ENCODE measurements at places on chromosomes 12 and 14.

DNA sequence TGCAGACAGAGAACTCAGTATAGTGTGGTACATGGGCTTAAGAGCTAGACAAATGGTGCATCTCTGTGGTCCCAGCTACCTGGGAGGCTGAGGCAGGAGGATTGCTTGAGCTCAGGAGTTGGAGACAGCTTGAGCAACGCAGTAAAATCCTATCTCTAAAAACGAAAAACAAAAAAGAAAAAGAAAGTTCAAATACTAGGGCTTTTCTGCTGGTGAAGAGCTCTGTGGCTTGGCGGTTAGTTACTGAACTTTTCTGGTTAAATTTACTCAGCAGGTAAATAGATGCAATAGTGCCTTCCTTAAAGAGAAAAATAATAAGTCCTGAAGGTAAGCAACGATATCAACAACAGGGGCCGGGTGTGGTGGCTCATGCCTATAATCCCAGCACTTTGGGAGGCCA is 31.4 kb upstream of the RAP1B start:
- DNase-seq: no peak

GRCh38 chr12:130728158-130729058 is 12.3 kb upstream of the RIMBP2 start:
- no peak for DNase-seq

GRCh38 chr12:110344657-110345056 is 58.9 kb downstream of the ANAPC7 start:
- no peak for DNase-seq

DNA sequence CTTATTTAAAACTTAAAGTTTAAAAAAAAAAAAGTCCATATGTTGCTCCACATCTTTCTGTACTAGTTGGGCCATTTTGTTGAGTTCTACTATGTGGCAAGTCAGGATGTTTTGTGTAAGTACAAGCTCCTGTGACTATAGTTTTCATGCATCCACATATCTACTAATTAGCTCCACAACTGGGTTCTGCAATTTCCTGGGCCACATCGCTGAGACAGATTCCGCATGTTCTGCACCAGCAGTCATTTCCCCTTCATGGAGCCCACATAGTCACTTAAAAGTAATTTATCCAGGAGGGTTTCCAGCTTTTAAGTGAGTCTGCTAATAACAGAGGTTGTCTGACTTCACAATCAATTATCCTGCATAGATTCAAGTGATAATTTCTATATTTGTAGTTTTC is 461.4 kb downstream of the ZFP36L1 start:
- DNase-seq: no peak

- DNase-seq: peak; percentile 24
Observed at GRCh38 chr12:98998697-98999299, 353.7 kb downstream of the APAF1 start.

GRCh38 chr14:80172375-80173051 is 38.8 kb downstream of the DIO2 start:
- DNase-seq: no peak

- DNase-seq: no peak
Observed at GRCh38 chr12:51904951-51905470, 2.3 kb upstream of the ACVRL1 start.

GRCh38 chr14:94303111-94303510 is 10.0 kb upstream of the SERPINA10 start:
- DNase-seq: no peak

DNA sequence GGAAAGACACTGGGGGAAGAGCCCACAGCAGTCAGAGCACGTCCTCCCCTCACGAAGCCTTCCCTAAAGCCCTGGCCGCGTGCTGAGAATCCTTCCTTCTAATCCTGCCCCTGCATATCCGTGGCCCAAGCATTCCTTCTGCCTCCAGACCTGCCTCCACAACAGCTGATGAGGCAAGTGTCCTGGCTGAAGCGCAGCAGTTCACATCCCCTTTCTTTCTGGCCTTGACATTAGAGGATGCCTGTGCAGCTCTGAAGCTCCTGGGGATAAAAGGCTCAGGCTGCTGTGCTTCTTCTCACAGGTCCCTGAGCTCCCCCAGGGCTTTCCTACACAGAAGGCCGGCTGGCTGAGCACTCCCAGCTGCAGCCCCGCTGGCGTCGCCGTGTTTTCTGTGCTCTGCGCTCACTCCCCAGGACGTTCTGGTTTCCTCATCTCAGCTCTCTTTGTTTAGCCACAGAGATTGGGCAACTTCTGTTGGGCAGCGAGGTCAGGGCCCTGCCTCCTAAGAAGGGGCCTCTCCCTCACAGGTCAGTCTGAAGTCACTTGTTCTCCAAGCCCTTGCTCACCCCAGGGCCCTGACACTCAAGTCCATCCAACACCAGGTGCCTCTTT is 45.8 kb downstream of the NINJ2 start:
- DNase-seq: peak; percentile 95

DNA sequence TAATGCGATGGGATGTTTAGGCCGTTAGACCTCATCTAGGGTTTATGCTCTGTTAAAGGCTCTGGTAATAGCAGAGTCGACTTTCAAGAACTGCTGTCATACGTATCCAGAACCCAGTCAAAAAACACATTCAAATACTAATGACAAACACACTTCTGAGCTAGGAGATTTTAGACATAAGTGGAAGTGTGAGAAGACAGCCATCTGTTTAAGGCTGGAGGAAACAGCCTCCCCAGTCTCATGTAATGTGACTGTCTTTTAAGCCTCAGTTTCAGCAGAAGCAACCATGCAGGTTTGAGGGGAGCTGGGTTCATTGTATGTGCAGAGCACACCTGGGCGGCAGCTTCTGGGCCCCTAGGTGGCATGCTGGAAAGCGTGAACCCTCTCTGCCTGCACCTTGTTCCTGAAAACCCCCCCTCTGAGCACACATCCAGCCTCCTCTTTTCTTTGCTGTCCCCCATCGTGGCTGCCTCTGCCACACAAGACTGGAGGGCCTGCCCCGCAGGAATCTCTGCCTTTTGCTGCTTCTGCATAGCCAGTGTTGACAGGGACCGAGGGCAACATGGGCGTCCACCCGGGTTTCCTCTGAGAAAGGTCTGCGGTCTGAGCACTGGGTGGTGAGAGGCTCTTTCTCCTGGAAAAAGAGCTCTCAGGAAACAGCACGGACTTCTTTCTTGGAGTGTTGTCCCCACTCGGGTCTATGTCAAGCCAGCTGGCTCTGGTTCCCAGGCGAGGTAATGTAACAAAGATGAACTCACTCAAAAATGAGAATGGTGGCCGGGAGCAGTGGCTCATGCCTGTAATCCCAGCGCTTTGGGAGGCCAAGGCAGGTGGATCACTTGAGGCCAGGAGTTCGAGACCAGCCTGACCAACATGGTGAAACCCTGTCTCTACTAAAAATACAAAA is 11.6 kb downstream of the WNT5B start:
- no peak for DNase-seq

GRCh38 chr12:57521525-57522010 is 1.1 kb upstream of the MBD6 start:
- no peak for DNase-seq

DNA sequence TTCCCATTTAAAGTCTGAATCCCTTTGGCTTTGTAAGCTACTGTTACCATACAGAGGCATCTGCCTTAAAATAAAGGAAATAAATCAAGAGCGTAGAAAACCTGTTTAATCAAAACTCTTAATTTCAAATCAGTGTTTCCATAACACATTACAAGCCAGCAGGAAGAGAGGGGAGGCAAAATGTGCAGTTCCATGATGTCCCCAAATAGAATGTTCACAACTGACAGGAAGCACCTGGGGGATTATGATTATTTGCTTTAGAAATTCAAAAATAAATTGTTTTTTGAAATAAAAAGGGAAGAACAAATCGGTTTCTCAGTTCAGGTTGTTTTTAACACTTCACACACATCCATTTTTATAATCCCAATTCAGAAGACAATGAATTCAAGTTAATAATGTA is 21.4 kb downstream of the SOCS2 start:
- DNase-seq: no peak

GRCh38 chr12:99387661-99388060 is 259.9 kb upstream of the GARIN6 start:
- DNase-seq: no peak

DNA sequence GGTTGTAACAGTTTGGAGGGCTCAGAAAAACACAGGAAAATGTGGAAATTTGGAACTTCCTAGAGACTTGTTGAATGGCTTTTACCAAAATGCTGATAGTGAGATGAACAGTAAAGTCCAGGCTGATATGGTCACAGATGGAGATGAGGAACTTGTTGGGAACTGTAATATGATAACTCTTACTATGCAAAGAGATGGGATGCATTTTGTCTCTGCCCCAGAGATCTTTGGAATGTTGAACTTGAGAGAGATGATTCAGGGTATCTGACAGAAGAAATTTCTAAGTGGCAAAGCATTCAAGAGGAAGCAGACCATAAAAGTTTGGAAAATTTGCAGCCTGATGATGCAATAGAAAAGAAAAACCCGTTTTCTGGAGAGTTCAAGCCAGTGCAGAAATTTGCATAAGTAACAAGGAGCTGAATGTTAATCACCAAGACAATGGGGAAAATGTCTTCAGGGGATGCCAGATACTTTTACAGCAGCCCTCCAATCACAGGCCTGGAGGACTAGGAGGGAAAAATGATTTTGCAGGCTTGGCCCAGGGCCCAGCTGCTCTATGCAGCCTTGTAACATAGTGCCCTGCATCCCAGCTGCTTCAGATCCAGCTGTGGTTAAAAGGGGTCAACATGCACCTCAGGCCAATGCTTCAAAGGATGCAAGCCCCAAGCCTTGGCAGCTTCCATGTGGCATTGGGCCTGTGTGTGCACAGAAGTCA is 572.7 kb upstream of the ATP2B1 start:
- DNase-seq: no peak

GRCh38 chr14:75747899-75748298 is 86.9 kb downstream of the TTLL5 start:
- DNase-seq: no peak

- DNase-seq: no peak
Observed at GRCh38 chr12:121304306-121304705, 7.8 kb upstream of the CAMKK2 start.

- DNase-seq: no peak
Observed at GRCh38 chr12:100234166-100234565, 32.7 kb downstream of the DEPDC4 start.

DNA sequence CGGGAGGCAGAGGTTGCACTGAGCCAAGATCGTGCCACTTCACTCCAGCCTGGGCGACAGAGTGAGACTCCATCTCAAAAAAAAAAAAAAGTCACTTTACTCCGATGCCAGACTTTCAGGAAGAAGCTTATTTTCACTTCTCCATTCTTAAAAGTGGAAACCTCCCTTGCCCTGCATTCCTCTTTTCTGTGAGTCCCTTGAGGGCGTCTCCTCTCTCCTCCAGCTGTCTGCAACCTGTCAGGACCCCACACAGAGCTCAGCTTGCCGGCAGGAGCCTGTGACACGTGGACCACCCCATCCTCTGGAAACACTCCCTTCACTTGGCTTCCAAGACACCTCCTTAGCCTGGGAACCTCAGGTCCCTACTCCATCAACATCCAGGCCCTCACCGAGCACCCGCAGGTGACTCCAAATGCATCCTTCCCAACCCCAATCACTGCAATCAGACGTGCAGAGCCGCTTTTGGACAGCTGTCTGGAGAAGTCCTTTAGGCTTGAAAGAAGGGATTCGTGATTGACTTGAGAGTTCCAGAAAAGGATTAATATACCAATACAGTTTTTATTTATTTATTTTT is 34.3 kb downstream of the SLC15A4 start:
- DNase-seq: peak; percentile 0

DNA sequence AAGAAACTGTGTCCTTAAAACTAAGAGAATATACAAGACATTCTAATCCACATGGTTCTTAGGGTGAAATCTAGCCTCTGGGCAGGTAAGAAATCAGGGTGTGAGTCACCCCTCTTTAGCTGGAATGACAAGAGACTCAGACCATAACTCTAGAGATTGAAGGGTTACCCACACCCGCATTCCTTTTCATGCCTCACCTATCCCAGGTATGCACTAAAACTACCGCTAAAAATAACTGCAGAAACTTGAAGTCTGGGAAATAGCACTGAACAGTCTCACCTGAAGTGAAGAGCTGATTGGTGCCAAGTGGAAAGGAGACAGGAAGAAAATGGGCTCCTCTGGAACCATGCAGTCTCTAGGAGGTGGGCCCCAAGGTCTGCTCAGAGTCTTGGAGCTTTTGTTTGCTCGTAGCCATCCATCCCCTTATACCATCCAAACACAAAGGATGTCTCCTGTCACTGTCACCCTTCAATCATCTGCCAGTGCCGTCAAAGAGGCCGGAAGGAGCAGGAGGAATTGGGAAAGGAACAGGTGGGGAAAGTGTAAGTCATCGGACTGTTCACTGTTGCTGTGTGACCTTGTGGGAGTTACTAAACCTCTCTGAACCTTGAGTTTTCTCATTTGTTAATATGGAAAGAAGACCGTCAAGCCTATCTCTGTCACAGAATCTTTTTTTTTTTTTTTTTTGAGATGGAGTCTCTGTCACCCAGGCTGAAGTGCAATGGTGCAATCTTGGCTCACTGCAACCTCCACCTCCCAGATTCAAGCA is 22.4 kb downstream of the DDX47 start:
- DNase-seq: no peak

DNA sequence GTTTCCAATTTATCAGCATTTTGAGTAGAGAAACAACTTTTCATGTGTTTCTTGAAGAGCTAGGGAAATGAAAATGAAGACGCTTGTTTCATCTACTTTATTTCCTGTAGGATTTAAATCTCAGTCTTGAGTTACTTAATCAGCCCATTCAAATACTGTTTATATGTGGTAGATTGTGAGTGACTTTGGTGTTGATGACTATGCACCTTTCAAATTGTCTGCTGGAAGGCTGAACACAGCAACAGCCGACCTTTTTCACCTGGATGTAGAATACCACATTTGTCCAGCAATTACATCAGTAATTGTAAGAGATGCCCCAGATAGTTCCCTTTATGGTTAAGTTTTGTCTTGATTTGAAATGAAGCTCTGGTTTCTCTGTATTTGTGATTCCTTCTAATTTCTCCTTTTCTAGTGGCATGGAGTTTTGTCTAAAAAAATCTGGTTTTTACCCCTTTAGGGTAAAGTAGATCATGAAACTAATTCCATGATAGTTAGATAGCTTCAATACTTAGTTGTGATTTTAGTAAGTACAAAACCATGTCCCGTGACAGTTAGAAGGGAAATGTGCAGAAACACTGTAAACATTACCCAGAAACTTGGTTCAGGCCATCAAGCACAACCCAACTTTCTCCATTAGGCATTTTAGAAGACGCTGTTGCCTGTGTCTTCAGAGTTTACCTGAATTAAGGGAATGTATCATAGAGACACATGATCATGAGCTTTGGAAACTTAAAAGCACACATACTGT is 165.0 kb downstream of the SRGAP1 start:
- no peak for DNase-seq

Measured in AML-193 (cell line).